Activated CD8-positive, alpha-beta memory T cell treated with anti-CD3 and anti-CD28 coated beads, Interleukin-2, amount 10 ng/mL, durations not matched to agents 7 days and 5 days (primary cell): ENCODE measurements at places on chromosomes 2 and 18.
A peak's percentile ranks its signal among the peaks of the same experiment; 100 is the strongest.

DNA sequence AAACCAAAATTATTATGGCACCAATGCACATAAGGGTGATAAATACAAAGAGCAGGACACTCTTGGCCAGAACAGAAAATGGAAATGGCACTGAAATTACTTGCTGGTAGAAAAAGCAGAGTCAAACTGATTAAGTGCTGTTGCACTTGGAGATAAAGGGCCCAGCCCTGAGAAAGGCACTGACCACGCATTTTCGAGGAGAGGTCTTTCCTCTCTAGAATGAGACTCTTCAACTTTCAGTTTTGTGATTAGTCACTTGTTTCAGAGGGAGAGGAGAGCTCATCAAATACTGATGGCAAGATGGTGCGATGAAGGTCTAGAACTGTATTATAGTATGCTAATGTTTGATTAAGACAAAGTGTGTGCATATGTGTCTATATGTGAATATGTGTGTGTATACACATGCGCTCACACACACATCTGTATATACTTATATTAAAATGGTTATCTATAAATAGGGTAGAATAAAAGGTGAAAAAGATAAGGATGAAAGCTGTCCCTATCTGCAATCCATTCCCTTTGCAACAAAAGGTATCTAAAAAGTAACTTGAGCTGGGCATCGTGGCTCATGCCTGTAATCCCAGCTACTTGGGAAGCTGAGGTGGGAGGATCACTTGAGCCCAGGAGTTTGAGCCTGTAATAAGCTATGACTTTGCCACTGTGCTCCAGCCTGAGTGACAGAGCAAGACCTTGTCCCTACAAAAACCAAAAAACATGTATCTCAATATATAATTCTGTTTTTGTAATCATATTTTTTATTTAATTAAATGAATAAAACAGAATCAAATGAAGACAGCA, 48.8 kb upstream of the ZDBF2 start:
- peak; percentile 46 for DNase-seq

GRCh38 chr18:41719808-41720207, 235.2 kb upstream of the PIK3C3 start:
- DNase-seq, result no peak

DNA sequence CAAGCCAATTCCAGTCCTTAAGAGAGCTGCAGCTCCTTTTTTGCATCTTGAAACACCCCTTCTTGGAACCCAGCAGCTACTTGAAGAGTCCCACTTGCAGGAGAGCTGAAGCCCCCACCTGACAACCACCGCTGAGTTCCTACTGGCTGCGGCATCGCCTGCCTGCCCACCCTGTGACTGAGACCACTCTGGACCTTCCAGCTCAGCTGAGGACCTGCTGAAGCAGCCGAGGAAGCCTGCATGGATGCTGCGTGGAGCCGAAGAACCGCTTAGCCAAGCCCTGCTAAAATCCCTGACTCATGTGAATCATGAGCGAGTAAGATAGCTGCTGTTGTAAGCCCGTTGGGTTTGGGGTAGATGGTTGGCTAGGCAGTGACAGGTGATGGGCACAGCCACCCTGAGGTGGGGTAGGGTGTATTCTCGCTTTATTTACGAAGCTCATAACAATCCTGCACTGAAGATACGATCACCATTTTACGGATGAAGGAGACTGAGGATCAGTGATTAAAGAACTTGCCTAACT, 78.4 kb downstream of the INHBB start:
- DNase-seq, result no peak

- no peak for DNase-seq
These were observed 183.5 kb upstream of the GCFC2 start for GRCh38 chr2:75894170-75894569.

DNA sequence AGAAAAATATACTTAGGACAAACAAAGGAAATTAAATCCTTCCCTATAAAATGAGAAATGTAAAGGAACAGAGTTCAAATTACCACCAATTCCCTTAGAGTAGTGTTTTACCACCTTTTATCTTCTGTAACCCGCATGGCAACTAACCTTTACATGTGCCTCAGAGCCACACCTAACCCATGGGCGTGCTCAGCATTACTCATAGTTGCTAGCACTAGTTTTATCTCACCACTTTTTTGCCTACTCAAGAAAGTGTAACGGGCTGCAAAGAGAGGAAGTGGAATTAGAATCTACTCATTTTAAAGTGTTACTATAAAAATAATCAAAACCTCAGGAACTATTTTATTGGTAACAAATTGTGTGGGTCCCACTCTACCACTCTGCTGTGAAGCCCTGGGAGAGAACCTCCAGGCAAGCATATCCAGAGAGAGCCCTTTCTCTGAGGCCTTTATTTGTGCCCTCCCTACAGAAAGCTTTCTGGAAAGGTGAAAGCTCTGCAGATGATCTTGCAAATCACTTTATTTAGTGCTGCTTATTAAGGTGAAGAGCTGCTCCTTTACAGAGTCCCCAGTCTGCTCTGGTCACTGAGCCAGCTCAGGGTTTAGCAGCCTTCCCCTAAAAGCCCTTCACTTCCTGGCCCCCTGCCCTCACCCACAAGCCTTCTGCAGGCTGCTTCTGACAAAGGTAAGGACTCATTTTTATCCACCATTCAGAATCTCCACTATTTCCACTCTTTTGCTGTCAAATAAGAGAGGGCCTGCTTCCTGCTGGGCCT, 98.8 kb downstream of the TRABD2A start:
- DNase-seq, result peak; percentile 81

DNA sequence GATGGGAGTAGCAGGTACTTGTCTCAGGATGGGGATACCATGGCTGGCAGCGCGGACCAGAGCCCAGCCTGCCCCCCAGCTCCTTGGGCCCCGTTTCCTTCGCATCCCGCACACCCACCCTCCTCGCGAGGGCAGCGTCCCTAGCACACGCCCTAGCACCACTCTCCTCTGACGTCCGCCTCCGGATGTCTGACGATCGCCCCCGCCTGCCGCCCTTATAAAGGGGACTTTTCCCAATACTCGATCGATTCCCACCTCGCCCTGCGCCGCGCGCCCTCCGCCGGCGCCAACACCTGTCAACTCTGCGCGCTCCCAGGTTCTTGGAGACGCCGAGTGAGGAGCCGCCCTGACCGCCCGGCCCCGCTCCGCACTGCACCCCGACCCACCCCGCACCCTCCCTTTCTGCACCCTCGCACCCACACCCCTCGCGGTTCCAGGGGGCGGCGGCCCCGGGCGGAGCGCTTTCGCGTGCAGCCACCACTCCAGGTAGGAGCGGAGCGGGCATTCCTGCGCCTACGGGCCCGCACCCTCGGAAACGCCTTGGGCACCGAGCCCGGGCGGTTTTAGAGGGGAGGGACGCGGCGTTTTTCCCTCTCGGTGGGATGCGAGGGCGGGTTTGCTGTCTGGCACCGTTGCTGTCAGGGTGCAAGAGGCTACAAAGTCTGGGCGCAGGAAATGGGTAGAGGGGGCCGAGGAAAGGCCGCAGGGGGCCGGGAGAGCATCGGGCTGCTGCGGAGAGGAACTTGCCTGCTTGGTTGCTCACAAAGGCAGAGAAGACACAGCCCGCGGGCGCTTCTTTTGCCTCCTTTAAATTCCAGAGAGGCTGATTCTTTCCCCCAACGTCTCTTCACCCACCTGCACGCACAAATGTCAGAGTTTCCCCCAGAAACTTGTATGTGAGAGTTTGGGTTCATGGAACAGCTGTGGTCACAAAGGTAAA, at the start of gene SLC5A7:
Gene SLC5A7 (plus strand): TSS at position 247 of the 940 bp plus-strand sequence. CDS start 1,632 bp downstream, outside the sequence.
- no peak for DNase-seq

DNA sequence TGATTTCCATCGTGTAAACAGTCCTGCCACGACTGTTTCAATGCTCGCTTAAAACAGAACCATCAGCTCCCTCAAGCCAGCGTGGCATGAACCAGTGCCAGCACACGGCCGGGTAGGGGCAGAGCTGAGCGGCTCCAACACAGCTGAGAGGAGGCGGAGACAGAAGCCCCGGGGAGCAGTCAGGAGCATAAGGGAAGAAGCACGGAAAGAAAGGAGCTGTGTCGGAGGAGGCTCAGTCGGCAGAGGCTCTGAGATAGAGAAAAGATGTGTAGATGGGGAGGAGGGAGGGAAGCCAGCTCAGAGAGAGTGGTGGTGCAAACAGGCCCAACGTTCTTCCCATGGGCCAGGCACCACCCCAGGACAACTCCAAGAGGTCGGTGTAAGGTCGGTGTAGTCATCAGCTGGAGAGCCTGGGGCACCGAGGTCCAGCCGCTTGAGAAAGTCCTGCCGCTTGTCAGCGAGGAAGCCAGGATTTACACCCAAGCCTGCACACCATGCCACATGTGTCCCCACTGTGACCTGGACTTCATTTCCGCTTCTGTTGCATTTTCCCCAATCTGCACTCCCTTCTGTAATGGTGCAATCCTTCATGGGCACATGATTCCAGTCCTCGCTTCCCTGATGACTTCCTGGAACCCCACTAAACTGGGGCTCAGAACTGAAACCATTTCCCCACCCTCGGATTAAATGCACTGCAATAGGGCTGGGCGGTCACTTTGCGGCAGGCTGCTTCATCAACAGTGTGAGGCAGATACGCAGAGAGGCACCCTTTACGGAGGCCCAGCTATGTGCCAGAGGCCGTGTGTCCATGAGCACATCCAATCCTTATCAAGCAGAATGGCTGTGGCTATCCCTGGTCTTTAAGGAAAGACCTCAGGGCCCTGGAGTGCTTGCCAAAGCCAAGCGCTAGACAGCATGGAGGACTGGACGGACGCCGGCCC, 43.5 kb downstream of the CYP27C1 start:
- DNase-seq, result no peak

GRCh38 chr2:156803243-156803642, 367.1 kb downstream of the GPD2 start:
- no peak for DNase-seq

DNA sequence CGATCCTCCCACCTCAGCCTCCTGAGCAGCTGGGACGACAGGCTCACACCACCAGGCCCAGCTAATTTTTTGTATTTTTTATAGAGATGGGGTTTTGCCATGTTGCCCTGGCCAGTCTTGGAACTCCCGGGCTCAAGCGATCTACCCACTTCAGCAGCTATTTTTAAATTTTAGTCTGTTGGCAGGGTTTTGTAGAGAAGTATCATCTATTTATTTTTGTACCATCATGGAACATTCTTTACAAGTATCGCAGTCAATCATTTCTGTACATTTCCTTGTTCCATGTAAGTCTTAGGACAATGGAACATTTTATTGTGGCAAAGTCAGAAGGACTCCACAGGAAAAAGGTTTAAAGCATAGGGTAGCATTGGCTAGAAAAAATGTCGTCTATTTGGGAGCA, 94.6 kb downstream of the UGGT1 start:
- no peak for DNase-seq

DNA sequence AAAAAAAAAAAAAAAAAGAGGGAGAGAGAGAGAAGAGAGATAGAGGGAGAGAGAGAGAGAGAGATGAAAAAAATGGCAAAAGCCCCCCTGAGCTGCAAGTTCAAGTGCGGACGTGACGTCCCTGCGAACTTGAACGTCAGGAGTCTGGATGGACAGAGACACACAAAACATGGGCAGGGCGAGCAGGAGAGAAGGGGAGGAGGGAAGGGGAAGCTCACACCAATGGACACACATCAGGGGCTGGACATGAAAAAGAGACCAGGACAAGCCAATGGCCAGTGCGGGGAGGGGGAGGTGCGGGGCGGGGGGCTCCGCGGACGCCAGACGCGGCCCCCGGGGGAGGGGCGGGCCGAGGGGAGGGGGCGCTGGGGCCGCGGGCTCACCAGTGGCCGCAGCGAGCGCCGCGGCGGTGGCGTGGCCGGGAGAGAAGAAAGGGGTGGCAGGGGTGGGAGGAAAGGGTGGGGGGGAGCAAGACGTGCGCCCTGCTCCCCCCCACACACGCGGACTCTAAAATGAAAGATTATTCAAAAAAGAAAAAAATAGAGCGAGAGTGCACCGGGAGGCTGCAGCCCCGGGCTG, at the start of gene BCL11A:
Gene BCL11A (minus strand): TSS at position 160 of the 579 bp plus-strand sequence. CDS start 384 bp downstream, outside the sequence.
- DNase-seq, result no peak

DNA sequence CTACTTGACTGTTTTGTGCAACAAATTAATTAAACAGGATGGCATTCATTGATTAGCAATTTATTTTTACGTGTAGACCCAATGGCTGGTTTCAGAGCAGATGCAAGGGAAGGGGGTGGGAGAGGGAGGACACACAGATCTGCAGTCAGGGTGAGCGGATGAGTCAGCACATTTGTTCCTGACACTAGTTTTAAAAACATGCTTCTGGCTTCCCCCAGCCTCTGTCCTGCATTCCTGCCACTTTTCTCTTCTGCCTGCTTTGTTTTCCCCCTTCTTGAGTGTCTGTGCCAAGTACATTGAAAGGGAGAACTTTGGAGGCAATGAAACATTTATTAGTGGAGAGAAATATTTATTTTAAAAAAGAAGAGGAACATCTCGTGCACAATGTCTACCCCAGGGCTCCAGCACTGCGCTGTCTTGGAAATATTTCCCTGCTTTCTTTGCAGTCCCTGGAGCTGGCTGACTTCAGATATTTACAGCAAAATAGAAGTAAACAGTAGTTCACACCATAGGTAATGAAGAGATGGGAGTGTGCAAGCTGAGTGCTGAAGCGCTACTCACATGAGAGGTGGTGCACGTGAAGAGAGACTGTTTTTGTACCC, 52.2 kb downstream of the NRP2 start:
- no peak for DNase-seq

GRCh38 chr2:126889496-126890135, 9.1 kb upstream of the TEX51 start:
- DNase-seq, result no peak

- DNase-seq, result no peak
These were observed 60.8 kb downstream of the NCKAP1 start for GRCh38 chr2:182977463-182977862.

DNA sequence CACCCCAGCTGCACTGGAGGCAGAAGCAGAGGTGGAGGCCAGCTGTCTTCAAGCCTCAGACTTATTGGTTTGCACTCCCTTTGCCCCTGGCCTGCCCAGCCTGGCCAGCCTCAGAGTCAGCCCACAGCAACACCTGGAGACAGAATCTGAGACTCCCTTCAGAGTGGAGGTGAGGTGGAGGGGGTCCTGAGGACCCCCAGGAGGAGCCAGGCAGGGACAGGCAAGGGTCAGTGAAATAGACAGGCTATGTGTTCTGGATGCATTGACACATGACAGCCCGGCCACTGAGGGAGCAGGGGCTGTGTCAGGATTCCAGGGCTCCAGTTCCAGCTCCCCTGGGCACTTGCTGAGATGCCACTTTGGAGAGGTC, 309.7 kb downstream of the MYCN start:
- no peak for DNase-seq
